ENCODE measurements at places on chromosomes 6 and 20. TPM values are rescaled to one million over a fixed set of nuclear protein-coding genes. Genes with fewer than 3 reads are reported as not detected.

BPI gene
- total RNA-seq = not detected

TRAPPC3L gene
- not detected for total RNA-seq

SLC17A2 gene
- total RNA-seq = not detected

NINL gene
- total RNA-seq = 3.2 TPM

HS3ST5 gene
- total RNA-seq = not detected

SPDEF gene
- total RNA-seq = not detected

CD93 gene
- total RNA-seq = 5.5 TPM

C20orf96 gene
- 5.1 TPM for total RNA-seq

SLC26A8 gene
- total RNA-seq = not detected

CTSA gene
- 72.3 TPM for total RNA-seq

EYS gene
- total RNA-seq = not detected

YIPF3 gene
- total RNA-seq = 73.2 TPM

PDE7B gene
- total RNA-seq = 7.1 TPM

LY6G5B gene
- total RNA-seq = 27.5 TPM

MEP1A gene
- total RNA-seq = not detected

SERPINB1 gene
- 83.4 TPM for total RNA-seq

RNF217 gene
- 1.1 TPM for total RNA-seq

PRRT1 gene
- 0.32 TPM for total RNA-seq

PXDC1 gene
- 0.32 TPM for total RNA-seq

BANF2 gene
- not detected for total RNA-seq

SLX4IP gene
- total RNA-seq = 6.1 TPM

HLA-DRB5 gene
- total RNA-seq = 80.1 TPM

AVP gene
- not detected for total RNA-seq

WFDC10B gene
- not detected for total RNA-seq

CYP21A2 gene
- 1.0 TPM for total RNA-seq

RNF8 gene
- 26.1 TPM for total RNA-seq

ZSCAN9 gene
- total RNA-seq = 6.4 TPM

FAM162B gene
- total RNA-seq = not detected

MUCL3 gene
- not detected for total RNA-seq

TCF21 gene
- not detected for total RNA-seq

DIDO1 gene
- total RNA-seq = 71.7 TPM

RWDD1 gene
- 35.9 TPM for total RNA-seq

HTR1B gene
- not detected for total RNA-seq

TREML4 gene
- not detected for total RNA-seq

OR2J1 gene
- not detected for total RNA-seq

MDFI gene
- total RNA-seq = not detected

MAPK13 gene
- total RNA-seq = 28.8 TPM

ADGB gene
- total RNA-seq = not detected

BPIFA3 gene
- total RNA-seq = not detected

NKAPL gene
- 0.17 TPM for total RNA-seq

IBTK gene
- 34.9 TPM for total RNA-seq

CGAS gene
- total RNA-seq = 56.2 TPM

OLIG3 gene
- 0.17 TPM for total RNA-seq

TUBB1 gene
- not detected for total RNA-seq

RCAN2 gene
- 6.4 TPM for total RNA-seq

C20orf141 gene
- total RNA-seq = not detected

SNHG17 gene
- 36.5 TPM for total RNA-seq

NOX3 gene
- not detected for total RNA-seq

GPR6 gene
- not detected for total RNA-seq

NTSR1 gene
- not detected for total RNA-seq

SLC2A10 gene
- total RNA-seq = not detected

ZBP1 gene
- 12.5 TPM for total RNA-seq

C6orf141 gene
- total RNA-seq = not detected

HLA-DQB1 gene
- 27.5 TPM for total RNA-seq
